GM23338 (cell line): ENCODE measurements at places on chromosomes 2 and 18. TPM values are rescaled to one million over a fixed set of nuclear protein-coding genes. Genes with fewer than 3 reads are reported as not detected.

GRCh38 chr2:85353876-85354285 is 447 bp downstream of the RETSAT start:
- no peak overlapping the region for H3K27ac ChIP-seq
- peak overlapping the region; percentile 78 for H3K4me3 ChIP-seq
- peaks cover 15% of the 10 kb centered on the region for H3K4me1 ChIP-seq

GRCh38 chr2:203728321-203728720 is 21.9 kb downstream of the CD28 start:
- no peaks in the 10 kb centered on the region for H3K36me3 ChIP-seq
- peaks cover 3% of the 10 kb centered on the region; the same call in 1 of the 2 replicates for H3K4me1 ChIP-seq
- H3K27me3 ChIP-seq = no peaks in the 10 kb centered on the region

GRCh38 chr2:110973262-110973661 is 147.5 kb upstream of the BCL2L11 start:
- no peak for DNase-seq
- H3K4me1 ChIP-seq = no peaks in the 10 kb centered on the region
- no peak overlapping the region for H3K4me3 ChIP-seq
- H3K27ac ChIP-seq = no peak overlapping the region
- H3K27me3 ChIP-seq = no peaks in the 10 kb centered on the region
- no peaks in the 10 kb centered on the region for H3K36me3 ChIP-seq

DNA sequence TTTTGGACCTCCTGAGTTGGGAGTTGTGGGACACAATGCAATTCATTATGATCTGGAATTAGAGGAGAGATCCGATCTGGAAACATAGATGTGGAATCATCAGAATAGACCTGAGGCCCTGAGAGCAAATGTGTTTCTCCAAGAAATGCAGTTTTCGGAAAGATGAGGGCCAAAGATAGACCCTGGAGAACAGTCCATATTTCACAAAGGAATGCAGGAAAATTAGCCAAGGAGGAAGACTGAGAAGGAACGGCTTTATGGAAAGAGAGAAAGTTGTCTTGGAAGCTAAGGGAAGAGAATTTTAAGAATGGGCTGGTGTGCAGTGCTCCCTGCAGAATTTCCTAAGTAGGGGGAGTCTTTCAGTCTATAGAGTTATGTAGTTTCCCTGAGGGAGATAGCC is 11.1 kb upstream of the ZNF532 start:
- DNase-seq = no peak
- H3K4me1 ChIP-seq = peaks cover 39% of the 10 kb centered on the region
- H3K27me3 ChIP-seq = no peaks in the 10 kb centered on the region
- no peak overlapping the region for H3K27ac ChIP-seq
- no peaks in the 10 kb centered on the region for H3K36me3 ChIP-seq
- H3K4me3 ChIP-seq = no peak overlapping the region

- no peak overlapping the region for H3K4me3 ChIP-seq
- H3K27me3 ChIP-seq = no peaks in the 10 kb centered on the region
- no peaks in the 10 kb centered on the region for H3K36me3 ChIP-seq
- H3K4me1 ChIP-seq = peaks cover 7% of the 10 kb centered on the region
Observed at GRCh38 chr2:104371087-104371781, 482.7 kb upstream of the POU3F3 start.

GRCh38 chr2:84204995-84205394 is 254.1 kb downstream of the SUCLG1 start:
- H3K36me3 ChIP-seq = no peaks in the 10 kb centered on the region
- peaks cover 17% of the 10 kb centered on the region for H3K4me1 ChIP-seq
- H3K27ac ChIP-seq = no peak overlapping the region
- no peak for DNase-seq
- H3K4me3 ChIP-seq = no peak overlapping the region
- H3K27me3 ChIP-seq = no peaks in the 10 kb centered on the region

GRCh38 chr2:134623796-134624195 is 95.0 kb downstream of the TMEM163 start:
- H3K4me1 ChIP-seq = no peaks in the 10 kb centered on the region
- H3K27me3 ChIP-seq = no peaks in the 10 kb centered on the region
- DNase-seq = no peak

GRCh38 chr2:29663268-29663667 is 258.1 kb downstream of the ALK start:
- no peak overlapping the region for H3K27ac ChIP-seq
- no peaks in the 10 kb centered on the region for H3K4me1 ChIP-seq
- no peak for DNase-seq
- no peaks in the 10 kb centered on the region for H3K36me3 ChIP-seq
- no peak overlapping the region for H3K4me3 ChIP-seq

DNA sequence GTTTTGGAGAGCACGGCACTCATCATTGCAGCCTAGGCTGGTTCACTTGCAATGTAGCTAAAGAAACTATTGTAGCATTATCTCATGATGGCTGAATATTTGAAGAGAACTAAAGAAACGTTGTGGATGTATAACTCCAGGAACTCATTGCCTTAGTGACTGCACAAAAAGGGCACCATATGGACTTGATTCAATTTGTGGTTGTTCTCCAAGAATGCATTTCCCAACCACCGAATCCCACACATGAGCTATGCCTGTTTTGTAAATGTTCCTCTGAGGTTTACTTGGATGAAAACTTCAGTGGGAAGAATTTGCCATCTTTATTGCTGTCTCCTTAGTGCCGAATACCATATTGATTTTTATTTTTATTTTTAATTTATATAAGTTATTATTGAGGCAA is 43.5 kb downstream of the DOK6 start:
- H3K4me1 ChIP-seq = no peaks in the 10 kb centered on the region
- H3K4me3 ChIP-seq = no peak overlapping the region
- H3K27ac ChIP-seq = no peak overlapping the region
- no peaks in the 10 kb centered on the region for H3K36me3 ChIP-seq
- no peak for DNase-seq
- no peaks in the 10 kb centered on the region for H3K27me3 ChIP-seq

DNA sequence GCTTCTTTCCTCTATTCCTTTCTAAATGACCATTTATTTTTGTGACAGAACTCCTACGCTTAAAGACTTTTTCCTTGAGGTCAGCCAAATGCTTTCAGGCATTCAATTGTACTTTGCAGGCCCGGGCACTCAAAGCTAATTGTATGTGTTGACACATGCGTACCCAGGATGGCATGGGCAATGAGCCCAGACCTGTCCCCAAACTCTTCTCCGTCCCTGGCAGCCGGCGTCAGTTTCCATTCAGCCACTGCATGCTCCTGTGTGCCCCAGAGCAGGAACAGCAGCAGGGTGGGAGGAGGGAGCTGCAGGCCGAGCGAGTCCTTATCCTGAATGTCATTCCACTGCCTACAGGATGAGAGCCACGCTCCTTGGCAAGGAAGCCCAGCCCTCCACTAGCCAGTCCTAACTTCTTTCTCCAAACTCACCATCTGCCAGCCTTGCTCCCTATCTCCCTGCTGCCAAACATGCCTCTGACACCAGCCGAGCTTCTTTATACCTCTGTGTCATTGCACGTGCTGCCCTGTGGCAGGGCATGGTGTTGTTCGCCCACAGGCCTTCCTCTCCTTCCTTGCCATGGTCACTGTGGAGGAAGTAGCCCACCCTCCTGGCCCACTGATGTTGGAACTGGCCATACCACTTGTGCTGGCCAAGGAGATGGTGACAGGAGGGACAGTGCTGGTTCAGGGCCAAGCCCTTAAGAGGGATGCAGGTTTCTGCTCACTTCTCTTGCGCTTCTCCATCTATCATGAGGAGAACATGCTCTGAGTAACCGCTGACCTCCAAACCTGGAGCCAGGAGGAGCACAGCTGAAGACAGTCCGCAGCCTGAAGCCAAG is 116.9 kb upstream of the FHL2 start:
- DNase-seq = no peak
- H3K4me1 ChIP-seq = no peaks in the 10 kb centered on the region
- H3K27ac ChIP-seq = no peak overlapping the region

DNA sequence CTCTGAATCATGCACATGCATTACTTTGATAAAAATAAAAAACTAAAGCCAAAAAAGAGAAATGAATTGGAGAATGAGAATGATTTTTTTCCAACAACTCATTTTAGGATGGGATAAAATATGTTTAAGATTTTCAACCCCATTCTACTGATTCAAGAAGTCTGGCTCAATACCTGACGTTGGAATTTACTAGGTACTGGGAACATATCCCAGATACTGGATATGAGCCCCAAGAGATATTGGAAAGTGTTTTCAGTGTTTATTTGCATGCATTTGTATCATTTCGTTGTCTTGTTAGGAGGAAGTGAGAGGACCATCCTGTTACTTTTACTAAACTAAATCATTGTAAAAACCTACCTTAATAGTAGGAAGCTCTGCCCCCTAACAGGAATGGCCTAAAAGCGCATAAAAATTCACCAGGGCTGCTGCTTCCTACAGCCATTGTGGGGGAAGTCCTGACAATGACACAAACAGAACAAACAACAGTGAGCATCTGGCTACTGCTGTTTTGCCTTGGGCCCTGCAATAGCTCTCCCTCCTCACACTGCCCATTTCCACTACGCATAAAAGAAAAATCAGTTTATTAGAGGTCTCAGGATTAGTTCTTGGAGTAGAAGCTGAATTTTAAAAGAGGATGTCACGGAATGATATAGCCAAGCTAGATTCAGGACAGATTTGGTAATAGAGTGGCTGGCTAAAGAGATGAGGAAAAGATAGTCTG is 35.2 kb downstream of the ANKAR start:
- H3K27me3 ChIP-seq = no peaks in the 10 kb centered on the region
- DNase-seq = peak; percentile 39
- no peak overlapping the region for H3K4me3 ChIP-seq

DNA sequence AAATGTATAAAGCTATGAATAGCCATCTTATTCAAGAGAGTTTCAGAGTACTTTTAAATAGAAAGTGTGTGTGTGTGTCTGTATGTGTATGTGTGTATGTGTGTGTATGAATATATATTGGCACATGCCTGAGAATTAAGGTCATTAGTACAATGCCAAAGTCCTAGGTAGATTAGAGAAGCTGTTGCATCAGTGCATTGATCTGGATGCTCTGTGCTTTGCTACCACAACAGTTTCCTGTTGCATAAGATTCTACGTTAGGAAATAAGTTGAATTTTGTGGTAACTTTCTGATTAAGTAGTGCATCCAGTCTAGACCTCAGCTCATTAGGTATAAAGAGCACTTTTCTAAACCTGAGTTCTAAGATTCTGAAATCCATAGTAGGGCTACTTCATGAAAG is 1102.8 kb upstream of the KLHL29 start:
- H3K27me3 ChIP-seq = no peaks in the 10 kb centered on the region
- no peak overlapping the region for H3K27ac ChIP-seq
- no peaks in the 10 kb centered on the region for H3K4me1 ChIP-seq
- H3K4me3 ChIP-seq = no peak overlapping the region
- 0 out of 2 replicates have a peak, but pooled peaks cover 7% of the 10 kb centered on the region for H3K36me3 ChIP-seq
- DNase-seq = no peak

- no peaks in the 10 kb centered on the region for H3K36me3 ChIP-seq
- no peak overlapping the region for H3K4me3 ChIP-seq
- H3K27me3 ChIP-seq = no peaks in the 10 kb centered on the region
Observed at GRCh38 chr2:47309952-47310800, 92.8 kb upstream of the MSH2 start.

GRCh38 chr2:240983996-240984498 is 14.4 kb upstream of the SNED1 start:
- H3K27me3 ChIP-seq = no peaks in the 10 kb centered on the region
- H3K36me3 ChIP-seq = no peaks in the 10 kb centered on the region
- no peak for DNase-seq
- no peaks in the 10 kb centered on the region; the same call in 1 of the 2 replicates for H3K4me1 ChIP-seq
- no peak overlapping the region for H3K4me3 ChIP-seq
- no peak overlapping the region for H3K27ac ChIP-seq

GRCh38 chr18:62788111-62788510 is 72.8 kb downstream of the PHLPP1 start:
- H3K4me1 ChIP-seq = peaks cover 89% of the 10 kb centered on the region
- peak; percentile 64 for DNase-seq
- H3K27me3 ChIP-seq = no peaks in the 10 kb centered on the region
- no peaks in the 10 kb centered on the region for H3K36me3 ChIP-seq

GRCh38 chr2:207149249-207150213 is 16.2 kb downstream of the KLF7 start:
- no peaks in the 10 kb centered on the region for H3K27me3 ChIP-seq
- H3K4me3 ChIP-seq = no peak overlapping the region
- H3K27ac ChIP-seq = no peak overlapping the region

DNA sequence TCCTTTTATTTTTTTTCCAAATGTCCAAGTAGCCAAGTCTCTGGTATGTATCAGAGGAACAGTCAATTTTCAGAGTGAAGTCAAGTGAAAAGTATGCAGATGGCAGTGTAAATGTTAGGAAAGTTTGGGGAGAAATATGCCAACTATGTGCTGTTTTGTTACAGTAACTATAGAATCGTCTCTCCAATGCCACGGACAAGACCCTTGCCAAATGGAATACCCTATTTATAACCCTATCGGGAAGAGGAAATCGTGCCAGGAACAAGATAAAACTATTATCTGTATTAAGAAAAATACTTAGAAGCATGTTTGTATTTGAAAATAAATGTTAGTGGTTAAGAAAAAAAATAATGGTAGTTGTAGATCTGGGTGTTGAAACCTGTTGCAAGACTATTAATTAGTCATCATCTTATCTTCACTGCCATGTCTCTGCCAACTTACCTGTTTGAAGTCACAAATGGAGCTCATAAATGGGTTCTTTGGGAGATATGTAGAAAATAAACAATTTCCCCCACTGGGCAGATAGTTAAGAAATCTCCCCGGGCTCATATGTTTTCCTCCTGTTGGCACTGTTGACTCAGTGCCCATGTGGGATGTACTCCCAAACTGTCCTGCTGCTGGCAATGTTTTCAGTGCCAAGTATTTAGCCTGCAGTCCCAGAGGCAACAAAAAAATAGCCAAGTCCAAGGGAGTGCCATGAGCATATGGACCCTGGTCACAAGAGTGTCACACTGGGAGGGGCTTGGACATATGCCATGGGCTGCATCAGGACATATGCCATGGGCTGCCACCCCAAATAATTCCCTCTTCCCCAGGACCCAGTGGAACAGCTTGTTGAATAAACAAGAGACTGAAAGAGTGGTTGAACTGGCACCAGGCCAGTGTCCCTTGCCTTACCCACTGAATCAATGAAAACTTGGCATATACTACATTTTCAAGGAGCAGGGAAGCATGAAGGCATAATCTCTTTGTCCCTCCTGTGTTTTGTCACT is 366.9 kb downstream of the OSR1 start:
- no peaks in the 10 kb centered on the region for H3K27me3 ChIP-seq
- no peak for DNase-seq
- no peak overlapping the region for H3K27ac ChIP-seq
- H3K4me3 ChIP-seq = no peak overlapping the region
- H3K4me1 ChIP-seq = peaks cover 9% of the 10 kb centered on the region

GRCh38 chr2:240557808-240558207 is at the start of gene ANKMY1:
ANKMY1 (minus strand) TSS chr2:240557988; CDS start chr2:240557335, 653 bp downstream.
- H3K4me1 ChIP-seq = peaks cover 15% of the 10 kb centered on the region
- H3K27me3 ChIP-seq = peaks cover 24% of the 10 kb centered on the region
- H3K4me3 ChIP-seq = peak within 1 kb of the TSS; percentile 56

DNA sequence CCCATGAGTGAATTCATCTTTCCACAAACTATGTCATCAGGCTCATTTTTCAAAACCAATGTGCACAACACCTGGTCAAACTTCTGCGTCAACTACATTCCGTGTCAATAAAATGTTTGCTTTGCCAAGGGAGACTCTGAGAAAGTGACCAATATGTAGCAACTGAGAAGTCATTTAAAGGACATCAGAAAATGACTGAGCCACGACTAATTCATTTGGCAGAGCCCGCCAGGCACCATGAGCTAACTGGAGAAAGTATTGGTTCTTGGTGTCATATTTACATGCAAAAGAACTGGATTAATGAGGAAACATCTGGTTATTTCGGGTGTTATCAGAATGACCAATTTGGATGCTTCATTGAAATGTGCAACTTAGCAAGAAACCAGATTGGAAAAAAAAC is 7.2 kb downstream of the RND3 start:
- no peaks in the 10 kb centered on the region for H3K27me3 ChIP-seq
- H3K4me3 ChIP-seq = 0 out of 2 replicates have a peak overlapping the region, but pooled peaks have one; percentile 25
- H3K36me3 ChIP-seq = peaks cover 34% of the 10 kb centered on the region
- no peak for DNase-seq
- H3K27ac ChIP-seq = no peak overlapping the region

Gene BABAM2
- polyA plus RNA-seq = 17.8 and 18.4 TPM in 2 replicates

Gene SERPINB13
- not detected in 2 replicates for polyA plus RNA-seq

Gene SP5
- polyA plus RNA-seq = 0.32 and 0.42 TPM in 2 replicates

Gene LRRC30
- polyA plus RNA-seq = not detected in 2 replicates

Gene CEBPZOS
- 176 and 191 TPM in 2 replicates for polyA plus RNA-seq
